ENCODE measurements at places on chromosomes 16 and 17.

DNA sequence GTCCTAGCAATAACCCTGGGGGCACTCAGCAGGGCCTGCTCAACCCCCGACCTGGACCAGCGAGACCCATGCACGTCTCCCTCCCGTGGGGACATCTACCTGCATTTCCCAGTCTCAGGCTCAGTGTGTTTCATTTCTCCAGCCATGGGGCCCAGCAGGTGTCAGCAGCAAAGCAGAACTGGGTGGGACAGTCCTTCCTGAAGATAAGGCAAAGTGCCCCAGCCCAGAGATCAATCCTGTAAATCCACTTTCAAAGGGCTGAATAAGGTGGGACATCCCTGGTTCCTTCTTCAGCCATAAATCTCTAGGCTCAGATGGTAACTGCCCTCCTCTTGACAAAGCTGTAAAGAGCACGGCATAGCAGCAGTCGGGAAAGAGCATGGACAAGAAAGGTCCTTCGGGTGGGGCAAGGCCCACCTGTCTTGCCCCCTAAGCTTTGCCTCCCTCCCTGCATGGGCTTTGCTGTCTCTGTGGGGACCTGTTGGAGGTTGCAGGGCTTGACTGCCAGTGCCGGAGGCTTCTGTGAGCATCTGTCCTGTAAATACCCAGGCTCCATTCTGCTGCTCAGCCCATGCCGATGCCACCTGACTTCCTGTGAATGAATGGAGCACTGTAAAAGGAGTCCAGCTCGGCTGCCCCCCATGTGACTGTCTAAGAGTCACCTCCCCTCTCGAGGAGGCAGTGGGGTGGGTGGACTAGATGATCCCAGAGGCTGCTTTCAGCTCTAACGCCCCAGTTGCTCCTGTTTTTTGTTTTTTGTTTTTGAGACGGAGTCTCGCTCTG lies 84.8 kb upstream of the TBC1D3K start:
- DNase-seq: no peak

DNA sequence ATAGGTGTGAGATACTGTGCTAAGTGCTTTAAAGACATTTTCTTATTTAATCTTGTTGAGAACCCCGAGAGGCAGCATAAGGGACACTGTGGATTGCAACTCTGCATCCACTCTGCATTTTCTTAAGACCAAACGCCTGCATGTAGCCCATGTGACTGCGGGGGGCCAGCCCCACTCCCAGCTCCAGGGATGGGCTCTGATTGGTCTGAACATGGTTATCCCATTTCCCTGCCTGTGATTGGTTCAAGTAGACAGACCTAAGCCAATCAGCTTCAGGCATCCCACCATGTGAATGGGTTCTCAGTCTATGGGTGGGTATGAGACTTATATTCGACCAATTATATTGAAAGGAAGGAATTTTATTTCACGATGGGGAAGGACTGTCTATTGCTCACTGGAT lies 33.2 kb upstream of the USP7 start:
- no peak for DNase-seq

- DNase-seq: no peak
Observed at GRCh38 chr16:27267037-27267677, 1.4 kb downstream of the NSMCE1 start.

DNA sequence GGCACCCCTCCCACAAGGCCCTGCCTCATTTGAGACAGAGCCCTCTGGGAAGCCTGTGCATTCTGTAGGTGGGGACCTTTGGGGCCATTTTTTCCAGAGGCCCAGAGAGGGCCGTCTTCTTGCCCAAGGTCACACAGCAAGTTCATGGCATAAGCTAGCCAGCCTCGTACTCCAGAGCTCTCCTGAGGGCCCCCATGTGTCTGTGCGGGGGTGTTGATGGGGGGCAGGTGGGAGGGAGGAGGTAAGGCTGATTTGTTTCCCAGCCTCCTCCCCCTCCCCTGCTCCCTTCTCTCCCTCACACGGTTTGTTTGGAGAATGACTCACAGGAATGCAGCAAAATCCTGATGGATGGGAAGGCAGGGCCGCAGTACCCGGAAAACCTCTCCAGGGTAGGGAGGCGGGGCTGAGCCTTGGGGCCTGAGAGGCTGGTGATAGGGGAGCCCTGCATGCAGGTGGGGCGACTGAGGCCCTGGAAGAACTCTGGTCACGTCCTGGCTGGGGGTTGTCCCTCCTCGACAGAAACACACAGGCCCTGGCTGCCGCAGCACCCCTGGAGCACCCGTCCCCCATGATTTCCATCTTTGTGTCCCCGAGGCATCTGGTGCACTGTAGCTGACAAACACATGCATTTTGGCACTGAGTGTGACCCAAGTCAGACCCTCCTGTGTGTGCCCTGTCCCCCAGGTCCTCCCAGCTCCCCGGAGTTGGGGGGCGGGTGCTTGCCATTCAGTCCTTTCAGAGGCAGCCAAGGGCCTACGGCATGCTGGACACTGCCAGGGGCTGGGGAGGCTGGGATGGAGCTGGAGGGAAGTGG lies 29.7 kb downstream of the RAI1 start:
- no peak for DNase-seq

DNA sequence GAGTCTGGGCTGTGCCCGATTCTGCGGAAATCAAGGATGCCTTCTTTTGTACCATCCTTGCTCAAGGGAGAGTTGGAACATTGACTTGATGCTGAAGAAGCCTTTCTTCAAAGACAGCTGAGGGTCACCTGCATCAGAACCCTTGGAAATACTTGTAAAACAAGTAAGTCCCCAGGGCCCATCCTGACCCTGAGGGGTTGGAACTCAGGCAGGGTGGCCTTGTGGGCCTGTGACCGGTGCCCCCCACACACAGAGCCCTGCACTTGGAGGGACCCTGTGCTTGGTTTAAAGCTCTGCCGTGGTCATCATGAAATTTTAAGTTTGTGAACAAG lies 56.9 kb downstream of the WIPI1 start:
- DNase-seq: no peak

GRCh38 chr16:47503936-47504335 lies 42.8 kb downstream of the PHKB start:
- DNase-seq: no peak

Measured in cerebellar nuclear complex (tissue), 1 donor.